ENCODE measurements at places on chromosomes 11 and 22.

GRCh38 chr11:120518356-120518755, 6.8 kb downstream of the GRIK4 start:
- DNase-seq, result no peak
- H3K4me1 ChIP-seq, result no peaks in the 10 kb centered on the region
- no peak overlapping the region for H3K27ac ChIP-seq
- H3K27me3 ChIP-seq, result no peaks in the 10 kb centered on the region
- no peak overlapping the region for H3K4me3 ChIP-seq

- DNase-seq, result no peak
- no peaks in the 10 kb centered on the region for H3K36me3 ChIP-seq
- H3K27me3 ChIP-seq, result no peaks in the 10 kb centered on the region
- no peaks in the 10 kb centered on the region for H3K4me1 ChIP-seq
- H3K4me3 ChIP-seq, result no peak overlapping the region
- no peak overlapping the region for H3K27ac ChIP-seq
Measured at GRCh38 chr11:104098555-104098954, 62.1 kb downstream of the DDI1 start.

DNA sequence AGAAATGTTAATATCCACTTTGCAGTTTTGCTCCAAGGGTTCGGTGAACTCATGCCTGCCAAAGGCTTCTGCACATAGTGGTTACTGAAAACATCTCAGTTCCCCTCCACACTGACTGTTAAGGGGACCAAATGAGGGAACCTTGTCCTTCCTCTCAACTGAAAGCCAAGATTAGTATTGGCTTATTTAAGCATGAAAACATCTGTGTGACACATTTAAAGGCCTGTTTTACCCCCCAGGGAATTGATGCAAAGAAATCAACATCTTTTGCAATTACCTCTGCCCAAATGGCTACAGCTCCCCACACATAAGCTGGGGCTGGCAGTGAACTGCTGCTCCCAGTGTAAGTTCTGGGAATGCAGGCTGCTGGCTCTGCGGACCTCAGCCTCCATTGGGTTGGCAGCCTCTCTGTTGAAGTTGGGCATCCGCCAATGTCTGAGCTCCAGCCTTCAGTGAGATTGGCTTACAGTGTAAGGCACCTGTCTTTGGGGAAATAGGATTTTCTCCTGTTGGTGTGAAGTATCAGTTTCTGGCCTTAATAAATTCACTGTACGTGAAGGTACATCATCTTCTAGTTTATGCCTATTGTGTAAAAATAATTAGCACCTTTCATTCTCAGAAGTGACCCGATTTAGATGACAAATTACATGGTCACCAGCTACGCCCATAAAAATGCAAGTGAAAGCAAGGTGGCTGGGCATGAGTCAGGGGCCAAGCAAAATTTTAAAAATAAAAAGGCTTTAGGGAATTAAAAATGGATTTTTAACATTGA, 213.4 kb upstream of the SYN3 start:
- no peaks in the 10 kb centered on the region for H3K4me1 ChIP-seq
- no peaks in the 10 kb centered on the region for H3K27me3 ChIP-seq
- no peak overlapping the region for H3K4me3 ChIP-seq
- no peak for DNase-seq
- no peaks in the 10 kb centered on the region for H3K36me3 ChIP-seq

- no peaks in the 10 kb centered on the region for H3K27me3 ChIP-seq
- no peak for DNase-seq
- no peak overlapping the region for H3K4me3 ChIP-seq
- no peaks in the 10 kb centered on the region for H3K4me1 ChIP-seq
- no peak overlapping the region for H3K27ac ChIP-seq
Measured at GRCh38 chr11:130874396-130874795, 41.9 kb downstream of the SNX19 start.

GRCh38 chr11:110470716-110471115, 41.0 kb downstream of the FDX1 start:
- H3K4me1 ChIP-seq, result no peaks in the 10 kb centered on the region
- peaks cover 8% of the 10 kb centered on the region for H3K36me3 ChIP-seq
- DNase-seq, result no peak
- no peak overlapping the region for H3K4me3 ChIP-seq
